ENCODE measurements at places on chromosomes 12 and 14.
A peak's percentile ranks its signal among the peaks of the same experiment; 100 is the strongest.

- H3K4me3 ChIP-seq = no peak overlapping the region
- peak; percentile 33 for DNase-seq
- H3K36me3 ChIP-seq = no peaks in the 10 kb centered on the region
- H3K4me1 ChIP-seq = no peaks in the 10 kb centered on the region
- peak overlapping the region; percentile 16 for H3K27ac ChIP-seq
These were observed 84.1 kb upstream of the RESF1 start for GRCh38 chr12:31874961-31875608.

- H3K27ac ChIP-seq = no peak overlapping the region
- peaks cover 57% of the 10 kb centered on the region for H3K36me3 ChIP-seq
- peaks cover 34% of the 10 kb centered on the region for H3K4me1 ChIP-seq
- H3K4me3 ChIP-seq = peak overlapping the region; percentile 91
- DNase-seq = no peak
These were observed 1.3 kb downstream of the RITA1 start for GRCh38 chr12:113186666-113187325.

- no peak overlapping the region for H3K27ac ChIP-seq
- no peaks in the 10 kb centered on the region for H3K4me1 ChIP-seq
- no peak overlapping the region for H3K4me3 ChIP-seq
- no peaks in the 10 kb centered on the region for H3K36me3 ChIP-seq
- H3K27me3 ChIP-seq = no peaks in the 10 kb centered on the region
- no peak for DNase-seq
These were observed 267.2 kb downstream of the PAWR start for GRCh38 chr12:79423560-79423959.

DNA sequence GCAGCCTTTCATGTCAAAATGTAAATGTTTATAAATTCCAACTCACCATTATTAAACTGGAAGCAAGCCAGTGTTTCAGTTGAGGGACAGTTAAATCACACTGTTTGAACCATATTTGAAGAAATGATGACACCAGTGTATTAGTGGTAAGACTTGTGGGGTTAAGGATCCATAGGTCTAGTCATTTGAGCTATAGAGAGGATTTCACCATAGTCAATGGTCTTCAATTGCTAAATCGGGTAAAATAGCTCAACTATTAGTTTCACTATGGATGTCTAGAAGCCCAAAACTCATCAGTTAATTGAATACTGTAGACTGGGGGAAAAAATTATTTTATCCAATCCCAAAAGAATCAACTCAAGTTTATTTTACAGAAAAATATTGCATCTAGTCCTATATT lies 659.1 kb downstream of the NRXN3 start:
- no peak for DNase-seq
- H3K36me3 ChIP-seq = no peaks in the 10 kb centered on the region
- H3K27me3 ChIP-seq = no peaks in the 10 kb centered on the region
- H3K4me1 ChIP-seq = no peaks in the 10 kb centered on the region

GRCh38 chr12:2454601-2455177 lies 340.1 kb upstream of the FKBP4 start:
- peaks cover 35% of the 10 kb centered on the region for H3K27me3 ChIP-seq
- no peak overlapping the region for H3K4me3 ChIP-seq
- H3K27ac ChIP-seq = no peak overlapping the region
- H3K36me3 ChIP-seq = no peaks in the 10 kb centered on the region

GRCh38 chr14:80388980-80389711 lies 177.8 kb upstream of the DIO2 start:
- H3K4me1 ChIP-seq = no peaks in the 10 kb centered on the region
- no peak for DNase-seq
- no peaks in the 10 kb centered on the region for H3K36me3 ChIP-seq
- H3K4me3 ChIP-seq = no peak overlapping the region

DNA sequence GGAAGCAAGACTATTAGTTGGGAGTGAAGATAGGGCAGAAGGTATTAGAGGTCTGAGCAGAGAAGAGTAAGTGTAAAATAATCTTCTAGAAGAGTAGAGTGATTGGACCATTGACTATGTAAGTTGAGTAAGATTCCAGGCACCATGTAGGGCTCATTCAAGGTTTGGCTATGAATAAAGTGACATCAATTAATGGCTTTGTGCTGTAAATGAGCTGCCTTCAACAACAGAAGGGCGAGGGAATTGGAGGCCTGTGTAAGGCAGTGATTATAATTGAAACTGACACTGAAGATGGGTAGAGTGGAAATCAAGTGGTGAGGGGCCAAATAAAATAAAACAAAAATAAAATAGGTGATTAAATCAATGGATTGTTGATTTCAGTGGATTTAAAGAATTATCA lies 26.4 kb downstream of the PTPRQ start:
- no peaks in the 10 kb centered on the region for H3K4me1 ChIP-seq
- no peak for DNase-seq
- H3K27me3 ChIP-seq = no peaks in the 10 kb centered on the region
- H3K27ac ChIP-seq = no peak overlapping the region

DNA sequence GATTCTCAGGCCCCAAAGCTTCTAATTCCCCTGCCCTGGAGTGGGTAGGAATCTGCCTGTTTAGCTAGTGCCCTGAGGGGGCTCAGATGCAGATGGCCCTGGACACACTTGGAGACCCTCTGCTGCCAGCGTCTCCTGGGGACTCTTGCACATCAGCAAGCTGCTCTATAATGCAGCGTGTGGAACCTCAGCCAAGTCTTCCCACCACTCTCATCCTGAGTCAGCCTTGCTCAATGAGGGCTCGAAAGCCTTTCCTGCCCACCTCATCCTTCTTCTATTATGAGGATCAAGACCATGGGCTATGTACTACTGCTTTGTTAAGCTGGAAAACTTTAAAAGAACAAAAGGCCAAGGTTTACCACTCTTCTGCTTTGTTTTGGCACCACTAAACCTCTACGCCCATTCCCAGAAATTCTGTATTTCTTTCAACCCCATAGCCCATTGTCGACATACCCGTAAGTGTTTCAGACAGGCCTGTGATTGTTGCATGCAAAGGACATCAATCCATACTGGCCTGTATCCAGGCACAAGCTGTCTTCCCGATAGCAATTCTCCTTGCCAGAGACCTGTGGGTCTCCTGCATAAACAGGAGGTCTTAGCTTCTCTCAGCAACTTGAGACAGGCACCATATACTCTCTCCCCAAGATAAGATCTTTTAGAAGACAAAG lies 246.9 kb downstream of the DPF3 start:
- H3K4me3 ChIP-seq = no peak overlapping the region
- no peak for DNase-seq
- H3K27me3 ChIP-seq = peaks cover 19% of the 10 kb centered on the region
- no peaks in the 10 kb centered on the region for H3K36me3 ChIP-seq
- no peak overlapping the region for H3K27ac ChIP-seq
- no peaks in the 10 kb centered on the region for H3K4me1 ChIP-seq

GRCh38 chr12:1339618-1340319 lies 254.6 kb downstream of the FBXL14 start:
- no peaks in the 10 kb centered on the region for H3K27me3 ChIP-seq
- H3K4me3 ChIP-seq = no peak overlapping the region
- peaks cover 7% of the 10 kb centered on the region for H3K4me1 ChIP-seq
- DNase-seq = no peak
- no peak overlapping the region for H3K27ac ChIP-seq
- H3K36me3 ChIP-seq = no peaks in the 10 kb centered on the region

- peak; percentile 42 for DNase-seq
- H3K27ac ChIP-seq = no peak within 1 kb of the TSS
- no peak within 1 kb of the TSS for H3K4me3 ChIP-seq
- no peaks in the 10 kb centered on the region for H3K4me1 ChIP-seq
These were observed at the start of gene TMEM119 for GRCh38 chr12:108597559-108598471. Gene TMEM119 (minus strand): TSS chr12:108598084. CDS start chr12:108592383, 5,701 bp downstream.

DNA sequence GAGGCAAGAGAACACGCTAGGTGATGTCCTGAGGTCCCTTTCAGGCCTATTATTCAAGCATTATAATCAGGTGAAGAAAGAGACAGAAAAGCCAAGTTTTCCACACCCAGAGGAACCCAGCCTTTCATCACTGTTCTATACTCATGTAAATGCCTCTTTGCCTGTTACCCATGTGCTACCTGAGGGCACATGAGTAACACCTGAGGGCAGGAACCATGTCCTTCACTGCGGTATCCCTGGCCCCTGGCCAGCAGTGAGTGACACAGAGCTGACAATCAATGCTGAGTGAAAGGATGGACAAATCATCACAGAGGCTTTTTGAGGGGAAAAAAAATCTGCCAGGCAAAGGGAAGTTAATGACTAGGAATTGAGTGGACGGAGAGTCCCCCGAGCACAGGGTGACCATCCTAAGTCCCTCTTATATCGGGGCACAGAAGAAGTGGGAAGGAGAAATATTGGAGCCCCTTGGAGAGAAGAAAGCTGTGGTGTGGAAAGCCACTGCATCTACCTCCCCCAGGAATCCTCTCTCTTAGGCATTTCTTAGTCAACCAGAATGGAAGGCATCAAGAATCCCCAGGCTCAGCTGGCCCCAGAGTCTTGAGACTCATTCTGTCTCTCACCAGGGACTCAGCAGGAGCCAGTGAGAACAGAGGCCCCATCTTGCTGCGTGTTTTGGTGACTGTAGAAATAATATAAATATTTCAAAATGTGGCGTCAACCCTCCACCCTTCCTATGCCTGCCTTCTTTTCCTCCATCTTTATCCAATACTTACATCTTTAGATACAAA lies 212.9 kb downstream of the DPF3 start:
- H3K27ac ChIP-seq = no peak overlapping the region
- no peak for DNase-seq
- H3K4me3 ChIP-seq = no peak overlapping the region
- H3K36me3 ChIP-seq = no peaks in the 10 kb centered on the region
- no peaks in the 10 kb centered on the region for H3K27me3 ChIP-seq

GRCh38 chr12:57243521-57244311 lies 7.3 kb downstream of the STAC3 start:
- H3K27ac ChIP-seq = no peak overlapping the region
- peak; percentile 76 for DNase-seq
- peaks cover 62% of the 10 kb centered on the region for H3K4me1 ChIP-seq
- peak overlapping the region; percentile 40 for H3K4me3 ChIP-seq
- H3K36me3 ChIP-seq = no peaks in the 10 kb centered on the region

- H3K27me3 ChIP-seq = no peaks in the 10 kb centered on the region
- H3K36me3 ChIP-seq = peaks cover 5% of the 10 kb centered on the region
- no peak for DNase-seq
- no peak overlapping the region for H3K4me3 ChIP-seq
These were observed 3.5 kb upstream of the ANKRD52 start for GRCh38 chr12:56261503-56262232.

DNA sequence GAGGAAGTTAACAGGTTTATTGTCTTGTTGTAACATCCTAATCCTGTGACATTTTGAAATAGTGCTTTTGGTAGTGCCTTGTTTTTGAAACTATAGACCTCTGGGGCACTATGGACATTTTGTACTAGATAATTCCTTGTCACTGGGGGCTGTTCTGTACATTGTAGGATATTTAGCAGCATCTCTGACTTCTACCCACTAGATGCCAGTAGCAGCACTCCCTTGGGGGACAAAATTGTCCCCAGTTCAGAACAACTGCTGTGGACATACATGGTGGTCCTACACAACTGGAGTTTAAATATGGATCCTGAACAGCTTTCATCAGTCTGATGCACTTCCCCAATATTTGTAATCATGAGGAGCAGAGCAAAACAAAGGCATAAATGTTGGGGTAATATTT lies 264.7 kb downstream of the RAD51B start:
- H3K36me3 ChIP-seq = no peaks in the 10 kb centered on the region
- H3K4me3 ChIP-seq = no peak overlapping the region
- peak; percentile 8 for DNase-seq
- no peaks in the 10 kb centered on the region for H3K27me3 ChIP-seq
- peaks cover 5% of the 10 kb centered on the region for H3K4me1 ChIP-seq

- H3K27ac ChIP-seq = no peak overlapping the region
- no peak for DNase-seq
- H3K4me3 ChIP-seq = no peak overlapping the region
- no peaks in the 10 kb centered on the region for H3K4me1 ChIP-seq
- H3K27me3 ChIP-seq = no peaks in the 10 kb centered on the region
These were observed 162.9 kb downstream of the PCNX1 start for GRCh38 chr14:71070169-71070568.

DNA sequence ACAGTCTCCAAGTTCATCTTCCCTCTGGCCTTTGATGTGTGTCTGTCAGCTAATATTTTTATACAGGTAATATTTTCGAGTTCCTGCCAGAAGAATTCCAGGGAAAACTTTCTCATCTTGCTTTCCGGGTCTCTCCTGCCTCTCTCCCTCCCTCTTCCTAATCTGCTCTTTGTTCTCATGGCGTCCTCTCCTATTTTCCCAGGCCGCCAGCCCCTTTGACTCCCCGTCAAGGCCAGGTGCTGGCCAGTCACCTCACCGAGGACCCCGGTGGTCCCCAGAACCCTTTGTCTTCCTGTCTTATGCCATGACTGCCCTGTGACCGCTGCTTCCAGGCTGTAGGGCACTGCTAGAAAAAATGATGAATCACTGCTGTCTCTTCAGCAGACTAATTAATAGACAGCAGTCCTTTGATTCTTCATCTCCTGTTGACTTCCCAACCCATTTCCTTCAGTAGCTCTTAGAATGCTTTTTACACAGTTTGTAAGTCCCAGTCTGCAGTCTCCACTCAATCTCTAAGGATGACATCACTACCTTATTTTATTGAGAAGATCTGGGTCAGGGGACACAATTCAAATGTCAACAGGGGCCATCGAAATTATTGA lies 40.7 kb downstream of the PPFIBP1 start:
- DNase-seq = no peak
- no peaks in the 10 kb centered on the region for H3K27me3 ChIP-seq
- H3K27ac ChIP-seq = no peak overlapping the region
- no peaks in the 10 kb centered on the region for H3K36me3 ChIP-seq
- no peak overlapping the region for H3K4me3 ChIP-seq

- H3K4me3 ChIP-seq = no peak overlapping the region
- H3K4me1 ChIP-seq = no peaks in the 10 kb centered on the region
- H3K27me3 ChIP-seq = no peaks in the 10 kb centered on the region
- no peaks in the 10 kb centered on the region for H3K36me3 ChIP-seq
- H3K27ac ChIP-seq = no peak overlapping the region
These were observed 131.7 kb upstream of the ATP2B1 start for GRCh38 chr12:89840162-89840922.

- peaks cover 88% of the 10 kb centered on the region for H3K36me3 ChIP-seq
- H3K4me1 ChIP-seq = no peaks in the 10 kb centered on the region
- DNase-seq = no peak
- H3K27me3 ChIP-seq = no peaks in the 10 kb centered on the region
- H3K27ac ChIP-seq = no peak overlapping the region
These were observed 21.3 kb downstream of the YBX3 start for GRCh38 chr12:10701843-10702242.

GRCh38 chr12:11568762-11569478 lies 80.6 kb upstream of the ETV6 start:
- DNase-seq = no peak
- H3K27me3 ChIP-seq = no peaks in the 10 kb centered on the region
- no peaks in the 10 kb centered on the region for H3K36me3 ChIP-seq
- no peak overlapping the region for H3K4me3 ChIP-seq
- H3K27ac ChIP-seq = no peak overlapping the region

- no peaks in the 10 kb centered on the region for H3K36me3 ChIP-seq
- H3K27ac ChIP-seq = no peak overlapping the region
- H3K4me3 ChIP-seq = no peak overlapping the region
- H3K27me3 ChIP-seq = peaks cover 16% of the 10 kb centered on the region
- DNase-seq = no peak
- H3K4me1 ChIP-seq = no peaks in the 10 kb centered on the region
These were observed 309.0 kb downstream of the VRK1 start for GRCh38 chr14:97106166-97106565.

All from K562 (cell line).